ENCODE measurements at places on chromosomes 3 and 15.

DNA sequence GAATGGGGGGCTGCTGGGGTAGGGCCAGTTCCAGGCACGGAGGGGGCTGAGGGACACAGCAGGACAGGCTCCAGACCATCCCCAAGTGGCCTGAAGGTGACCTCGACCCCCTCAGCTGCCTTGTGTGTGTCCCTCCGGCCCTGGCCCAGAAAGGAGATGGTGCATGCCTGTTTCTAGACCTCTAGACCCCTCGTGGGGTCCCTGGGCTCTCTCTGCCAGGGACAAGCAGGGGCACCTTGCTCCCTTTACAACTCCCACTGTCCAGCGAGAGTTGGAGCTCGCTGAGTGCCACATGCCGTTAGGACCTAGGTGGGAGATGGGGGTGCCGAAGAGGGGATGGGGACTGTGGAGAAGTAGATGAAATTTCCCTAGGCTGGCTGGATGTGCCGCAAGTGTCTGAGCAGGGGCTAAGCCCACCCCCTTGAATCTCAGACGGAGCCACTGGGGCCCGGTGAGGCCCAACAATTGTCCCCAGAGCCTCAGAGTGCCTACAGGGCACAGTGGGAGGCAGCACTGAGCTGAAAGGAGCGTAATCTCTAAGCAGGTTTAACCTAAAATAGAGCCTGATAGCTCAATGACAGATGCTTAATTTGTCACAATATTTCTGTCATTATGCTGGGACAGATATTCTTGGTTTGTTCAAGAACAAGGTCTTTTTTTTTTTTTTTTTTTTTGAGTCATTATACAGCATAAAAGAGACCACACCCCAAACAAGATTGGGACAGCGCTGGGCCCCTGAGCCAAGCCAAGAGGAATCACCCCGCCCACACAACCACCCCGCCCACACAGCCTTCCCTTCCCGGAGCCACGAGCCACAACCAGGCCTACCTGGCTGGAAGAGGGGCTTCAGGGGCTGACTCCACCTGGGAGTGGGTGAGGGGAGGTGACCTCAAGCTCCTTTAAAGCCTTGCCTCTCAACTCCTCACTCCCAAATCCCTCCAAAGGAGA lies 23.6 kb upstream of the KLF13 start:
- H3K36me3 ChIP-seq = no peaks in the 10 kb centered on the region
- DNase-seq = peak; percentile 60
- no peak overlapping the region for H3K27ac ChIP-seq
- peaks cover 49% of the 10 kb centered on the region for H3K4me1 ChIP-seq
- H3K27me3 ChIP-seq = no peaks in the 10 kb centered on the region

- no peaks in the 10 kb centered on the region for H3K36me3 ChIP-seq
- no peaks in the 10 kb centered on the region for H3K27me3 ChIP-seq
- no peaks in the 10 kb centered on the region for H3K4me1 ChIP-seq
- H3K4me3 ChIP-seq = no peak overlapping the region
- DNase-seq = no peak
- no peak overlapping the region for H3K27ac ChIP-seq
These were observed 11.6 kb upstream of the EPB42 start for GRCh38 chr15:43232289-43232874.

DNA sequence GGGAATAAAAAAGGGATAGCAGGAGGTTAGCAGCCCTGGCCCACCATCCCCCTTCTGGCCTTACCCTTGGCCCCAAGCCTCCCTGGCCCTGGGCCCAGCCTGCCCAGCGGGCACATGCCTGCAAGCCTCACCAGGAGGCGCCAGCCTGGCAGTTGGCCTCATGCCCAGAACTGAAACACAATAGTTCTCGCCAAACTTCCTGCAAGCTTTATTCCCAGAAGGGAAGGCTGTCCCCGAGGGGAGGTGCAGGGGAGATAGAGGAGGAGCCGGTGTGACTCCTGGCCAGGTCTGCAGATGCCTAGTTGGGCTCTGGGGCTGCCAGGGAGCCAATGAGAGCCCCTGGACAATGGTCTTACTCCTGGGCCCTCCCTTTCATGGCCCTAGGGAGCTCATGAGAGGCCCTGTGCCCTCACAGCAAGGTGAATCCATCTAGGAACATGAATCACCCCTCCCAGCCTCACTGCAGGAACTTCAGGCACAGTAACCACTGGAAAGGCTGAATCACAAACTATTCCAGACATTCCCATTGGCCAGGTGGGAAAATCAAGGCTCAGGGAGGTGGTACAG lies 4.0 kb downstream of the CCDC33 start:
- no peaks in the 10 kb centered on the region for H3K36me3 ChIP-seq
- peaks cover 5% of the 10 kb centered on the region for H3K27me3 ChIP-seq
- H3K4me3 ChIP-seq = no peak overlapping the region
- peaks cover 6% of the 10 kb centered on the region for H3K4me1 ChIP-seq

DNA sequence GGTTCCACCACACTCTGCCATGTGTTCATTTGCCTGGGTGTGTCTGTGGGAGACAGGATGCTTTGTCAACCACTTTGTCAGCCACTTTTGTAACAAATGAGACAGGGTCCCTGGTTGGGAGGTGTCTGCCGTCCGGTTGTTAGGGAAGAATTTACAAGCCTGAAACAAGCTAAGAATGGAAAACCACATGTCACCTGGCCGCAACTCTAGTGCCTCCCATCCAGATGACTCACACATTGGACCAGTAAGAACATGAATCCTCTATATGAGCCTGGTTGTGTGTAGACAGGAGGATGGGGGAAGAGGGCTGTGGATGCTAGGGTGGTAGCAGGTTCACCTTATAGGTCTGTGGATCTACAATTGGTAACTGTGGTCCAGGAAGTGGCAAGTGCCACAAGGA lies 335.3 kb downstream of the CLSTN2 start:
- H3K36me3 ChIP-seq = no peaks in the 10 kb centered on the region
- no peaks in the 10 kb centered on the region for H3K27me3 ChIP-seq
- DNase-seq = no peak
- peaks cover 5% of the 10 kb centered on the region for H3K4me1 ChIP-seq
- H3K27ac ChIP-seq = no peak overlapping the region
- H3K4me3 ChIP-seq = no peak overlapping the region

- H3K36me3 ChIP-seq = no peaks in the 10 kb centered on the region
- no peaks in the 10 kb centered on the region for H3K4me1 ChIP-seq
- H3K27ac ChIP-seq = no peak overlapping the region
- no peak for DNase-seq
- H3K4me3 ChIP-seq = no peak overlapping the region
- H3K27me3 ChIP-seq = no peaks in the 10 kb centered on the region
These were observed 60.3 kb downstream of the DIPK2A start for GRCh38 chr3:144031938-144032337.

GRCh38 chr3:101996832-101997231 lies 147.5 kb downstream of the NFKBIZ start:
- H3K4me1 ChIP-seq = no peaks in the 10 kb centered on the region
- DNase-seq = no peak
- no peak overlapping the region for H3K27ac ChIP-seq
- no peaks in the 10 kb centered on the region for H3K27me3 ChIP-seq
- H3K4me3 ChIP-seq = no peak overlapping the region
- H3K36me3 ChIP-seq = no peaks in the 10 kb centered on the region

GRCh38 chr3:170735821-170736220 lies 134.2 kb downstream of the RPL22L1 start:
- H3K27me3 ChIP-seq = no peaks in the 10 kb centered on the region
- peaks cover 19% of the 10 kb centered on the region for H3K4me1 ChIP-seq
- no peak for DNase-seq

GRCh38 chr15:47496343-47497185 lies 220.7 kb upstream of the SEMA6D start:
- H3K27me3 ChIP-seq = no peaks in the 10 kb centered on the region
- H3K4me3 ChIP-seq = no peak overlapping the region
- H3K36me3 ChIP-seq = no peaks in the 10 kb centered on the region
- H3K4me1 ChIP-seq = no peaks in the 10 kb centered on the region
- H3K27ac ChIP-seq = no peak overlapping the region
- peak; percentile 14 for DNase-seq

- H3K4me1 ChIP-seq = no peaks in the 10 kb centered on the region
- H3K36me3 ChIP-seq = no peaks in the 10 kb centered on the region
- no peak overlapping the region for H3K4me3 ChIP-seq
- DNase-seq = no peak
- no peaks in the 10 kb centered on the region for H3K27me3 ChIP-seq
- H3K27ac ChIP-seq = no peak overlapping the region
These were observed 424.1 kb upstream of the THBS1 start for GRCh38 chr15:39156646-39157250.

- no peaks in the 10 kb centered on the region for H3K4me1 ChIP-seq
- no peak overlapping the region for H3K4me3 ChIP-seq
- no peak for DNase-seq
- no peaks in the 10 kb centered on the region for H3K27me3 ChIP-seq
These were observed 34.5 kb downstream of the KBTBD12 start for GRCh38 chr3:127949446-127950055.

DNA sequence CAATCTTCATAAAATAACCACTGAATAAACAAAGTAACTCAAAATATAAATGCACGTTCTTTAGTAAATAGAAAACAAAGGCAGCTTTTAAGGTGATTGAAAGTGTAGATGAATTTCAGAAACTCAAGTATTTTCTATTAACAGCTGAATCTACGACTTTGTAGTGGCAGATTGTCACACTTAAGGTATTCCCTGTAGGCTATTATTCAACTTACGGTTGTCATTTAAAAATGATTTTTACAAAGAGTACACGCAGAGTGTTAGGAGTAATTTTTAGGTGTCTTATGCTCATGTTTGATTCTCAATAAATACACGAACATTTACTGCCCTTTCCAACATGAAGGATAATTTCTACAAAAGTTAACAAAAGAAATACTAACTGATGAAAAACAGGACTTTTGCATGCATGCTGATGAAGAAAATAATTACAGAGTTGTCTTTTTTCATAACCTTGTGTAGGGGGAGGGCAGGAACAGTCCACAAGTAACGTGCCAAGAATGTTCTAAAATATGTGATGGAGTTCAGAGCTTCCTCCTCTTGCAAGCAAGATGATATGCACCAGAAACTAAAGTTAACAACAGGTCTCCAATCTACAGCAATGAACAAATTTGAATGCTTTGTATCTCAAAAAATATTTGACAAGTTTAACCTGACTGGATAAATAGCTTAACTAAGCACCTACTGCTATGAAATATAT lies 16.7 kb downstream of the DCBLD2 start:
- DNase-seq = no peak
- peaks cover 49% of the 10 kb centered on the region for H3K4me1 ChIP-seq
- no peak overlapping the region for H3K4me3 ChIP-seq
- no peaks in the 10 kb centered on the region for H3K36me3 ChIP-seq
- no peaks in the 10 kb centered on the region for H3K27me3 ChIP-seq

GRCh38 chr3:71189480-71189879 lies 394.0 kb downstream of the FOXP1 start:
- no peak overlapping the region for H3K27ac ChIP-seq
- H3K4me1 ChIP-seq = no peaks in the 10 kb centered on the region
- no peaks in the 10 kb centered on the region for H3K27me3 ChIP-seq
- no peak for DNase-seq
- H3K4me3 ChIP-seq = no peak overlapping the region

- H3K27me3 ChIP-seq = no peaks in the 10 kb centered on the region
- no peaks in the 10 kb centered on the region for H3K36me3 ChIP-seq
- peaks cover 13% of the 10 kb centered on the region for H3K4me1 ChIP-seq
- no peak for DNase-seq
- no peak overlapping the region for H3K4me3 ChIP-seq
These were observed 20.4 kb downstream of the BHLHE40 start for GRCh38 chr3:4999531-5000184.

GRCh38 chr3:138284957-138285477 lies 44.6 kb downstream of the NME9 start:
- H3K27ac ChIP-seq = no peak overlapping the region
- no peaks in the 10 kb centered on the region for H3K4me1 ChIP-seq
- peak; percentile 34 for DNase-seq
- no peak overlapping the region for H3K4me3 ChIP-seq
- peaks cover 13% of the 10 kb centered on the region for H3K36me3 ChIP-seq

DNA sequence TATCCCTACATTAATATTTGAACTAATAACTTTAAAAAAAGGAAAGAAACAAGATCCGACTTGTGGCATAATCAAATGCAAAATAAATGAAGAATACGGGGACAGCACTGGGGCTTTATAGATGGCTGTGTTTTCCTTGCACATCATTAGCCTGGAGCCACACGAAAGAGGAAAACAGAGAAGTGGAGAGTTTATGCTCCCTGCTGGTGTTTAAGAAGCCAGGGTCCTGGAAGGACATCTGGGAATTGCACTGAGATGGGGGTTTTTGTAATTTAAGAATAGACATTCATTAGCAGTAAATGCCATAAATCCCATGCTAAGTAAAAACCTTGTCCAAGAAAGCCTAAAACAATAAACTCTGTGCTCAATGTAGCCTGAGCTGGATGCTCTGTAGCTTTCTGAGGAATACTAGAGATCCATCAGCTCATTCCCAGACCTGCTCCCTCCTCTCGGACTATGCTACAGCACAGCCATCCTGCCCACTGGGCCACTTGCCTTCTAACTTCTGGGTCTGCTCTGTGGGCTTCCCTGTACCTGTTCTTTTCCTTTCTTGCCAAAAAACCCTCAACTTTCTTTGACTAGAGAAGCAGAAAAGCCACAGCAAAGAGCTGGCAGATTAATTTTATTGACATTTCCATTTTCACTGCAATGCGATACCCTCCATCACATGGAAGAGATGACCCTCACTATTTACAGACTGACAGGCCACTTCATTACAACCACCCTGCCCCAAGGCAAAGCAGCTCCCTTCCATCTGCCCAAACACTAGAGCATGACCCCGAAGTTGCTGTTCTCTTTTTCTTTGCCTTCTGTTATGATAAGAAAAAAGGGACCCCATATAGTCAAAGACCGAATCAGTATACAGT lies 62.3 kb downstream of the MEIS2 start:
- H3K36me3 ChIP-seq = no peaks in the 10 kb centered on the region
- H3K27ac ChIP-seq = no peak overlapping the region
- H3K4me1 ChIP-seq = peaks cover 11% of the 10 kb centered on the region
- no peak for DNase-seq
- no peaks in the 10 kb centered on the region for H3K27me3 ChIP-seq

DNA sequence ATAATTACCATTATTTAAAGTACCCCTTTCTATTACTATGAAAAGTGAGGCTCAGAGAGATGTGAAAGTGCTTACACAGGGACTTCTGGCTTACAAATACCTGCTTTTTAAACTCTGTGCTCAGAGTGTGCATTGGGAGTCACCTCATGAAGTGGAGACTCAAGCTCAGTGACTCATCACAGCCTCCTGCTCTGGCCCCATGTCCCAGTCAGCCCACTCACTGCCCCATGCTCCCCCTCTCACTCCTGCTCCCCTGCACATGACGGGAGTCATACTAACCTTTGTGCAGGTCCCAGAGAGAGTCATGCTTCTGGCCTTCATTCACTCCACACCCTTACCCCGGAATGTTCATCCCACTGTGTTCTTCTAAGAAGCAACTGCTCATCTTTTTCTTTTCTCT lies 20.2 kb downstream of the CCR1 start:
- H3K4me1 ChIP-seq = no peaks in the 10 kb centered on the region
- no peaks in the 10 kb centered on the region for H3K27me3 ChIP-seq
- no peak overlapping the region for H3K27ac ChIP-seq
- no peaks in the 10 kb centered on the region for H3K36me3 ChIP-seq

DNA sequence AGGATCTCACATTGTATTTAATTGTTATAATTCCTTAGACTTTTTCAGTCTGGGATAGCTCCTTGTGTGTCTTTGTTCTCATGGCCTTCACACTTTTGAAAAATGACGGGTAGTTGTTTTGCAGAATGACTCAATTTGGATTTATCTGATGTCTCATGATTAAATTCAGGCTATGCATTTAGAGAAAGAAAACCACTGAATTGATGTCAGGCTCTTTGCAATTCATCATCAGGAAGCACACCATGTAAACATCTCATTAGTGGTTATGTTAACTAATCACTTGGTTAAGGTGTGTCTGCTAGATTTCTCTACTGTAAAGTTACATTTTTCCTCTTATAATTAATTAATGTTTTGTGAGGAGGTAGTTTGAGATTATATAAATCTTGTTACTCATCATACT lies 8.0 kb upstream of the SLC22A13 start:
- no peak overlapping the region for H3K4me3 ChIP-seq
- H3K27ac ChIP-seq = no peak overlapping the region
- DNase-seq = no peak
- no peaks in the 10 kb centered on the region for H3K27me3 ChIP-seq
- H3K36me3 ChIP-seq = peaks cover 15% of the 10 kb centered on the region

Data from GM23338 (cell line).